ENCODE measurements at places on chromosomes 5 and 9.

GRCh38 chr5:116025866-116026265, 6.4 kb upstream of the ARL14EPL start:
- DNase-seq, result no peak

DNA sequence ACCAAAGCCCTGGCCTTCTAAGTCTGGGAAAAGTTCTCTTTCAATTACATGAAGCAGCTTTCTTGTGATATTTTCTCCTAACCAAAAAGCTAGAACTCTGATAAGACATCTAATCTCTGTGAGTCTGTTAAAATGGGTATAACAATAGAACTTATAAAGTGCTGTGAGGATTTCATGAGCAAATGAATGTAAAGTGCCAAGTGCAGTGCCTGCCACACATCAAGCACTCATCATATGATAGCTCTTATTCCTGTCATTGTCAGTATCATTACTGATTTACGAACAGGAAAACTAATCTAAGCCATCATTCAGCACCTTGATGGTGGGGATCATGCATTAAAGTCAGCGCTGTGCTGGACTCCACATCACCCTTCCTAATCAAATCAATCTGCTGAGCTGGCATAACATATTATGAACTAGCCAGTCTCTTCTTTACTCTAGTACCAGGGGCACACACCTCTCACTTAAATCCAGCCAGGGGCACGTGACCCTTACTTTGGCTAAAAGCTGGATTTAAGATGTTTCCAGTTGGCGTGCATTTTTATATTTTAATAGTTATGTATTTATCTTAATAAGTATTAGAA, 37.3 kb downstream of the YIPF5 start:
- DNase-seq, result no peak

DNA sequence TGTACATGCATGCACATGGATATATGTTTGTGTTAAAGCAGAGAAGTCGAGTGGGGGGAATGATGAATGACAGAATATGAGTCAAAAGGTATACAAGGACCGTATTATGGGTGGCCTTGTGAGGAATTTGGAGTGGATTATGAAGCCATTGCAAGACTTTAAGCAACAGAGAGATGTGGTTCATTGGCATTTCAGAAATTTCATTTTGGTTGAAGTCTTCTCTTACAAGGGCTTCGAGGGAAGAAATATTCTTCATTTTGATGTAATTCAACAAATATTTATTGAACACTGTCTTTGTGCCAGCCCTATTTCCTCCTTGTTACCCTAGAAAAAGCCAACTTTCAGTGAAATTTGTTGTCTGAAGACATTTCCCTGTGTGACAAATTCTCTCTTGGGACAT, 83.9 kb upstream of the SLCO6A1 start:
- no peak for DNase-seq

DNA sequence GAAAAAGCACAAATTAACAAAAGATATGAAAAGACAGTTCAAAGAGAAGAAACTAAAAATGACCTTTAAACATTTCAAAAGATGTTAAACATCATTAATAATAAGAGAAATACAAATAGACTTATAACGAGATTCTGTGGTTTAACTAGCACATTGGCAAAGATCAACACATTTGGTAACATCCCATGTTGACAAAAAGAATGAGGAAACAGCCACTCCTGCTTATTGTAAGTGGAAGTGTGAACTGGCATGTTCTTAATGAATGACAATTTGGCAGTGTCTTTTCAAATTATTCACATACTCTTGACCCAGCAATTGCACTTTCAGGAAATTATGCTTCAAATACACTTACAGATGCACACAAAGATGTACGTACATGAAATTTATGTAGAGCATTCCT, 176.3 kb downstream of the TLE1 start:
- DNase-seq, result no peak

- no peak for DNase-seq
These were observed 22.9 kb downstream of the TGFBI start for GRCh38 chr5:136051486-136052220.

DNA sequence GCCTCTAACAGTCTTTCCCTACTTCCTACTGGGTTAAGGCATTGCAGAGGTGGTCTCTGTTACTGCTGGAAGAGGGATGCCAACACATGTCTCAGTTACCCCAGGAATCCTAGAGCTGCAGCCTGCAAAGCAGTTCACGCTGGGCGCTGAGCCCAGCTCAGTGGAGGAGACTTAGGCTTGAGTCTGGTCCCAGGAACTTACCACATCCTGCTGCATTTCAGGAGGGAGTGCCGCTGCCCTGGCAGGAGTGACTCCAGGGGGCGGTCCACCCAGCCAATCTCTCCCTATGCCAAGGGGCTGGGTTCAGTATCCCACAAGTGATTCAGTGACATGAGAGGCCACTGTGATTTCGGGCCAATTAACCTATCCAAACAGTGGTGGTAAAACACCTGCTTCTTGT, 7.6 kb downstream of the TTC16 start:
- DNase-seq, result peak; percentile 63

DNA sequence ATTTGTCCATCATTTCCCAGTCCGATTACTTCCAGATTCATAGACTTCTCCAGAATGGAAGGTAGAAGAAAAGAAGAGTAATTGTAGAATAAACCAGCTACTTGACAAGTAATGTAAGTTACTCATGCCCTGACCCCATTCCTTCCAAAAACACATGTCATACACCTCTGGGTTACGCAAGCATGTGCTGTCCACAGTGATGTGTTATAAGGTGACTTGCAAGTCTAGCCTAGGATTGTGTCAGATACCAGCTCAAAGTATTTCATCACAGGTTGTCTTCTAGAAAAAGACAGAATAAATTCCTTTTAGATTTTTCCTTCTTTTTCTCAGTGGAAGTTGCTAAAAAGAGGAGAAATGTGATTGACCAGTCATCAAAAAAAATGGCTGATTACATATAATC, 8.0 kb upstream of the TLR4 start:
- peak; percentile 70 for DNase-seq

GRCh38 chr9:98980291-98980690, 36.6 kb downstream of the COL15A1 start:
- DNase-seq, result no peak

- DNase-seq, result no peak
These were observed 337.1 kb downstream of the GADD45G start for GRCh38 chr9:89941875-89942274.

DNA sequence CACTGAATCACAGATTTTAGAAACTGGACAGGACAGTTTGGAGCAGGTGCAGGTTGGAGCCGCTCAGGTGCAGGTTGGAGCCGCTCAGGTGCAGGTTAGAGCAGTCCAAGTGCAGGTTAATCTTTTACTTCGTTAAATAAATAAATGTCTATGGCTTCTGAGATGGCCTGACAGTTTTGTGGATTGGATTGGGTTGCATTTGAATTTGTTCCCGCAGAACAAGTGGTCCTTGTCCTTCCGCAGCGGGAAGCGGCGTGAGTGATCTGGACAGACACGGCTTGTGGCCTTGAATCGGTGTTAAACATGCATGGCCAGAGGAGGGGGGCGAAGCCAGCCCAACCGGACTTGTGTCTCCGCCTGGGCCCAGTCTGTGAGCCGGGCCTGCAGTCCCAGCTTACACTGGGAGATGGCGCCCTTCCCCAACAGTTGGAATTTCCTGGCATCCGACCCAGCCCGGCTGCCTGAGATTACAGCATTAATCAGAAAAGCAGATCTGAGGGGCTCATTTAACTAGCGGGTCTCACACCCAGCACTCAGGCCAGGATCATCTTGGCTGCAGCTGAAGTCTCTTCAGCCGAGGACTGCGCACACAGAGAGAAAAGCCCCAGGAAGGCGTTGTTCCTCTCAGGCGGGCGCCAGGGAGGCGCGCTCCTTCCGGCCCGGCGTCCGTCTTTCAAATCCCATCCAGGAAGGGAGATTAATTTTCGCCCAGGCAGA, 1.5 kb upstream of the OLFM1 start:
- DNase-seq, result peak; percentile 79

GRCh38 chr9:37921168-37921510, 17.2 kb upstream of the SLC25A51 start:
- no peak for DNase-seq

DNA sequence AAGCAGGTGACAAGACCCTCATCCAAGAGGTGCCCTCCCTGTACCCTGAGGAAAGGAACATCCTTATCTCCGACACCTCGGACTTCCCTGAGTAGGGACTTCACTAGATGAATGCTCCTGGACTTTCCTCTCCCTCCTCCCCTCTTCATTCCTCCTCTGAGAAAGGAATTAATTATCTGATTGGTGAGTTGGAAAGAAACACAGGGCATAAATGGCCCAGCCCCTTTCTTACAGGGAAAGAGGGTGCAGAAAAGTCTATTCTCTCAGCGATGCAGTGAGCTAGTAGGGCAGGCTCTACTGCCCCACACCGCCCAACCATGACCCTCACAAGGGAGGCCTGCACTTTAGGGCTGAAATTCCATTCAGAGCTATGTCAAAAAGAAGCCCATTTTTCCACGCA, 87.5 kb downstream of the TTC39B start:
- DNase-seq, result no peak

GRCh38 chr5:178668579-178668978, 41.7 kb upstream of the CLK4 start:
- no peak for DNase-seq

DNA sequence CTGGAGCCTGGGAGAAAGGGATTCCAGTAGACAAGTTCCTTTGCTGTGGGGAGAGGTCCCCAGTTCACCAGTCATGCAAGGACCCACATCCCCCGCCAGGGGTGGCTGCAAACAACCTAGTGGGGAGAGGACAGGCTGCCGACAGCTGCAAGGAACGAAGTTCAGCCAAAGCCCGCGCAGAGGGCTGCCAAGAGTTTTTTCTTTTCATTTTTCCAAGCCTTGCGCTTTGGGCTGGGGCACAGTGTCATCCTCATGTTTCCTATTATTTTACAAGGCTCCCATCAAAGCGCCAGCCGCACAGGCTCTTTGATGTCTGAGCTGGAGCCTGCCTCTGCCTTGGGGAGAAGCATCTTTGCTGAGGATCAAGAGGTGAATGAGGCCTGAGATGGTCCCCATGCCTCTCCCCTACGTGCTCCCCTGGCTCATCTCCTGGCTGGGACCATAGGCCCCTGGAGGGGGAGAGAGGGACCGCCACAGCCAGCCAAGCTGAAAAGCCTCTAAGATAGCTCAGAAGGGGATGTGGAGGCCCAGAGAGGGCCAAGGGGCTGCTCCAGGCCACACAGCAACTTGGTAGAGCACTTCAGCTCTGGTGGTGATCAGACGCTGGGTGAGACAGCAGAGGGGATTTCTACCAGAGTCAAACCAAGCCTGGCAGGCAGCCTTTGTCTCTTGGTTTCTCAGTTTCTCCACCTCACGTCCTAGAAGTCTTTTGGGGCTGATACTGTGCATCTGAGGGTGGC, 50.4 kb upstream of the SYNPO start:
- peak; percentile 15 for DNase-seq

Data from foreskin fibroblast (primary cell).